ENCODE measurements at places on chromosomes 5 and 9.

GRCh38 chr5:160133071-160133917, 14.0 kb upstream of the PWWP2A start:
- no peak for DNase-seq

GRCh38 chr9:108759835-108760234, 96.0 kb downstream of the ACTL7B start:
- no peak for DNase-seq

- DNase-seq = no peak
Observed at GRCh38 chr9:96751815-96752214, 26.1 kb downstream of the ZNF510 start.

DNA sequence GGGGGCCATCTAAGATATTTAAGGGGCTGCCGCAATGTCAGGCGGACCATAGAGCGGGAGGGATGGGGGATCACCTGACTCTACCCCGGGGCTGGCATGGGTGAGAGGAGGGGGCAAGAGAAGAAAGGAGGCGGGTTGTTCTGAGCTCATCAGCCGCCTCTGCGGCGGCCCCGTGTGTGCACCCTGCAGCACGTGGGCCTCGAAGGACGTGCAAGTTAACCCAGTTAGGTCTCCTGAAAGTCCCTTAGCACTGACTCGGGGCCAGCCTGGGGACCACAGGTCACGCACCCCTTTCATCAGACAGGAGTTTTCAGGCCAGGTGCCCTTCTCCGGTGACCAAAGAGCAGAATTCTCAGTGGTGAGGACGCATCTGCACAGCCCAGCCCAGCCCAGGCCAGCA, 58.0 kb downstream of the UBE2QL1 start:
- no peak for DNase-seq

- DNase-seq = no peak
Observed at GRCh38 chr5:133863857-133864585, 104.4 kb downstream of the C5orf15 start.

DNA sequence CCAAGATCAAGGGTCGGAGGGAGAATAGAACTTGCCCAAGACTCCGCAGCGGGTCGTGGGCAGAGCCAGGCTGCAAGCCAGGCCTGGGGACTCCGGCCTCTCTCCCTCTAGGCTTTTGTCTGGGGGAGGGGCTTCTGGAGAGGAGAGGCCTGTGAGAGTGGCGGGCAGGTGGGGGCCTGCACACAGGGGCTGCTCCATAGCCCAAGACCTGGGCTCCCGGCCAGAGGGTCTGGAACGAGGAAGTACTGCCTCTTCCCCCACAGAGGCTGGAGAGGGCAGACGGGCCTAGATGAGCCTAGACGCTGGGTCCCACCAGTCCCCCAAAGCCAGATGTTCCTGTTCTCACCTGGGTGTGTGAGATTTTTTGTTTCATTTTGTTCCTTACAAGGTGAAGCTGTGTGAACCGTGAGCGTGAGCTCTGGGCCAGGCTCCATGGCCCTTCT, 5.2 kb upstream of the ST6GALNAC6 start:
- no peak for DNase-seq

DNA sequence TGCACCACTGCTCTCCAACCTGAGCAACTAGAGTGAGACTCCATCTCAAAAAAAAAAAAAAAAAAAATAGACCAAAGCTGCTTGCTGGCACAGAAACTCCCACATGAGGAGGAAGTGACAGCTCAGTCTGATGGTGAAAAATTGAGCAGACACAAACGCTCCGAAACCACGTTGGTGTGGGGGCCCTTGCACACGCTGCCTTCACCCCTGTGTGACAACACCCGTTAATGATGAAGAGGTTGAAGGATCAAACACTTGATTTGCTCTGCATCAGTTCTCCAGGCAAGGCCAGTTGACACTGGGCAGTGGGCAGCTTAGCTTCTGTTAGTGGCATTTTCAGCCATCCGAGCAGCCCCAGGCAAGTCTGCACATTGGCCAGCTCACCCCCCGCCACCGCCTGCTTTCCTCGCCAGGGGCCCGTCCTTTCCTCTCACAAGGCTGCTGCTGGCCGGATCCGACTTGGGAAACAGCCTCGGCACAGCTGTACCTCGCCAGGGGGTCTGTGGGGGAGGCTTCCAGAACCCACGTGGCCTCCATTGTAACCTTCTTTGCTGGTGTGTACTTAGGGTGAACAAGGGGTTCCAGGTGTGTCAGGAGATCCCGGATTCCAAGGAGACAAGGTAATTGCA, 79.8 kb downstream of the COL27A1 start:
- no peak for DNase-seq

DNA sequence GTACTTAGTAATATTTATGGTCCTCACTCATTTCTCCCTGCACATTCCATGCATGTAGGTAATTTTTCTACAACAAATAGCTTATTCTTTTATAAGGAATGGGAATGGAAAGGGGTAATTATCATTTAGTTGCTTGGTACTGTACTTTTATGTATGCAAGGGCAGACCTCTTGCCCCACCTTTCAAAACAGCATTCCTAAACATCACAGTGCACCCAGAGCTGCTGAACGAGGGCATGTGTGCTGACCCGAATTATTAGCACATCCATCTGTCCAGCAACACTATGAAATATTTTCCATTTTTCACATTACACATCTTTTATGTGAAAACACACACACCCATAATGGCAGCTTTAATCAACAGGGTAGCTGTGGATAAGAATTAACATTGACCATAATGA, 228.6 kb upstream of the ARRDC3 start:
- no peak for DNase-seq

GRCh38 chr5:169029037-169029436, 271.9 kb downstream of the SLIT3 start:
- DNase-seq = no peak

DNA sequence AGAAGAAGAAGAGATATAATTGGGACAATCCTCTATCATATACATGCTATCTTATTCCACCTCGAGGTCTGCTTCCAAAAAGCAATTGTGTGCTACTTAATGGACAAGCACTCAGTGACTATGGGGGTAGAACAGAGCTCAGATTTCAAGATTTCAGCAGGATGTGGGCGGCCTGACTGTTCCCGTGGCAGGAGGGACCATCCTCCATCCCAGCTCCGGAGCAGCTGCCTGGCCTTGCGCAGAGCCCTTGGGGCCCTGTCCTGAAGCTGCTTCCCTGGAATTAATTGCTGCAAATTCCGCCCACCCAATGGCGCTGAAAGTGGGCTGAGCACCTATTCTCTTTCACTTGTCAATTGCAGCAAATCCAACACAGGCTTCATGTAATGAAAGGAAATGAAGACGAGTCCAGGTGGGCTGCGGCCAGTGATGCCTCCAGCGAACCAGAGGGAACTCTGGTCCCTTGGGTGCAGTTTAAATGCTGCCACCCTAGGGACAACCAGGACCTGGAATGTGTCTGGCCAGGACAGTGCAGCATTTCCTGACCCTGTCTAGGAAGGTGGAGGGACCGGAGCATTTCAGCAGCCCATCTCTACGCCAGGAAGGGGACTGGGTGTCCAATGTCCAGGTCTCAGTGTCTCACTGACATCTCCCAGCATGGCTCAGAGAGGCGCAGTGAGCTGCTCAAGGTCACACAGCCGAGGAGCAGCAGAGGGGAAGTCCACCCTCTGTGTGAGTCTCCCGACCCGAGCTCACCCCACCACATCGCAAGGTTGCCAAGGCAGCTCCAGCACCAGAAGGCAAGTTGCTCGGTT, 50.5 kb upstream of the FCN1 start:
- no peak for DNase-seq

DNA sequence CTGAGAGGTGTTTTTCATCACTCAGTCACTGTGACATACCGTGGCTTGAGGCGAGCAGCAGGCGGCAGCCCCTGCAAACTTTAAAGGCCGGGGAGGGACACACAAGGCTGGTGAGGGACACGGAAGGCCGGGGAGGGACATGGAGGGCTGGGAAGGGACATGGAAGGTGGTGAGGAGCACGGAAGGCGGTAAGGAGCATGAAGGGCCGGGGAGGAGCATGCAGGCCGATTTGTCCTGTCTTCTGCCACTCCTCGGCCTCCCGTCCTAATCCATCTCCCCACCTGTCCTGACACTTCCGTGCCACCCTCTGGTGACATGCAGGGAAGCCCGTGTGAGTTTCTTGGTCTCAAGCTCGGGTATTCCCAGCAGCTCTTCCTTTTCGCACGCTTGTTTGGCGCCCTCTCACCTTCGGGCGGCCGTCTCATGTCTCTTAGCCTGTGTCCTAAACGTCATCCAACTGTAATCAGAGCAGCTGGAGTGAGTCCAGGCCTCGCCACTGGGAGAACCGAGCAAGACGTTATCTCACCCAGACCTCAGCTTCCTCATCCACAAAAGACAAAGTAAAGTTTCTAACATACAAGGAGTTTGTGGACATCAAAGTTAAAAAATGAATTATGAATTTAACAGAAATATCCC, 126.5 kb downstream of the MRPL36 start:
- DNase-seq = no peak

DNA sequence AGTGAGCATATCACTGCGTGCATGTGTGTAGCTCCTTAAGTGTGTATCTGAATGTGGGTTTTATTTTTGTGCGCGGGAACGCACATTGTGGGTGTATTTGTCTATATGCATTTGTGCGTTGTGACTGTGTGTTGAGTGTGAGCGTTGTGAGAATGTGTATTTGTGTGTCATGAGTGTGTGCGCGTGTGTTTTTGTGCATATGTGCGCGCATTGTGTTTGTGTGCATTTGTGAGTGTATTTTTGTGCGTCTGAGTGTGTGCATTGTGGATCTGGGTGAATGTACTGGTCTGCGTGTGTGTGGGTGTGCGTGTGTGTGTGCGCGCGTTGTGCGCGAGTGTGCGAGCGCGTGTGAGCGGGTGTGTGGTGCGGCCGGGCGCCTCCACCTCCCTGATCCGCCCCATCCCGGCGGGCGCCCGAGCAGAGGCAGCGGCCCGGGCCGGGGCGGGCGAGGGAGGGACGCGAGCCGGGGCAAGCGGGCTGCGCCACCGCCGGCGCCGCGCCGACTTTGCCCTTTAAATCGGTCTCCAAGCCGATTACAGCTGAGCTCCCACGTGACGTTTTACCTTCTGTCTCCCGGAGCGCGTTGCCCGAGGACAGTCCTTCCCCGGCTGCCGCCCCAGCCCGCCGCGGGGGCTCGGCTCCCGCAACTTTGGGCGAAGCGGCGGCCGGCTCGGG, at the start of gene RASGRF2:
Gene RASGRF2, plus strand, starts transcription at position 596 of the 675 bp plus-strand sequence. CDS start 376 bp downstream, outside the sequence.
- DNase-seq = no peak

- DNase-seq = no peak
Observed at GRCh38 chr9:128169925-128170324, 9.9 kb downstream of the BBLN start.

- no peak for DNase-seq
Observed at GRCh38 chr9:121650217-121651007, 1.0 kb upstream of the DAB2IP start.

DNA sequence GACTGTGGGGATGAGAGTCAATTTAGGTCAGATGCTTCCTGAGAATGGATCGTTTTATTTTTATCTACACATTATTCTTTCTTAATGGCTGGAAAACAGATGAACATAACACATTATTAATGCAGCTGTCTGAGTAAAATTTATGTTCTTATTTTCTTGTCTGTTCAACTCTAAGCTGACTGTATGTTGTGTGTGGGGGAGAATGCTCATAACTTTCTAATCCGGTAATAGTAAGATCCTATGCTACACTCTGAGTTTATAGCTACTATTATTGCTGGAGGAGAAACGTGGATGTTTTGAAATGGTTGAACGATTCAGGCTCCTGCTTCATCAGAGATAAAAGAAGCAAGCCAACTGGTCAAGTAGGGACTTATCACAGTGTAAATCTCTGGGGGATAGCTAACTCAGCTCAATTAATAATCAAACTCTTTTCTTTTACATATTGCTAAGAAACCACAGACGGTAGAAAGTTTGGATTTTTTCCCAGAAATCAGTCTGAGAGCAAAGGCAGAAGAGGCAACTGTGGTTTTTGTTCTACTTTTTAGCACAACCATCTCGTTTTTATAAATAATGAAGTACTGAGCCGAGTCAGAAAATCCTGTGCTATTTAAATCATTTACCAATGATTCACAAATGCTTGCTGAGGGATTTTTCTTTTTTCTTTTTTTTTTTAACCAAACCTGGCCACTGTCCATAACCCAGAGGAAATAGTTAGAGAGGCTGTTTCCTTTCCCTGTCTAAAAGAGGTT, 265.0 kb upstream of the FAM174A start:
- DNase-seq = no peak

DNA sequence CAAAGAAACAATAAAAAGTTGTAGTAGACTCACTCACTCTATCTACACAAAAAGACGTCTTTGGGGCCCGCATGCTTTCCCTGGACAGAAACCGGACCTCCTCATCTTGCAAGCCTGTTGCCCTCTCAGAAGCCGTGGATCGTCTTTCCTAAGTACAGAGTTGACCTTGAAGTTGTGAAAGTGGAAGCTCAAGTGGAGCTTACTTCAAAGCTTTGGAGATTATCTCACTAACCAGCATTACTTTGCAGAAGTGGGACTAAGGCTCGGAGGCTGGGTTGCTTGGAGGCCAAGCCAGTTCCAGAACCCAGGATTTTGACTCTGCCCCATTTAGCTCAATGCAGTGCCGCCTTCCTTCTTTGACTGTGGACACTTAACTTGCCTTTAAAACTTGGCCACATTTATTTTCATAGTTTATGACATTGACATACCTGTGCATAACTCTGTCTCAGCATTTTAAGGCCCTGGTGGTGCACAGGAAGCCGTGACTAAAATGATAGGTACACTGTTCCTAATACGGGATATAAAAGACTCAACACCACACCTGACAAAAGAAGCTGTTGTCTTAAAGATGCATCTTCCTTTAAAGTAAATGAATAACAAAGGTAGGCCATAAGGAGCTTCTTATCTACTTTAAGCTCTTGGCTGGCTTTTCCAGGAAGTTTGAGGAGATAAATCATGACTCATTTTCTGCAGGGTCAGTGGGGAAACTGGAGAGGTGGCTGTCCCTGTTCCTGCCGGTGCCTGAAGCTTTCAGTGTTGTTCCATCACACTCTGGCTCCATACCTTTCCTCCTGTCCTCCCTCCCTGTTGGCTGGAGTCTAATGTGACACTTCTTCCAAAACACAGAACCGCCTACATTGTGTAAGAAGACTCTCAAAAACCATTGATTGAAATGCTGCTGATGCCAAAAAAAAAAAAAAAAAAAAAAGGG, 10.7 kb downstream of the SLC25A25 start:
- no peak for DNase-seq

DNA sequence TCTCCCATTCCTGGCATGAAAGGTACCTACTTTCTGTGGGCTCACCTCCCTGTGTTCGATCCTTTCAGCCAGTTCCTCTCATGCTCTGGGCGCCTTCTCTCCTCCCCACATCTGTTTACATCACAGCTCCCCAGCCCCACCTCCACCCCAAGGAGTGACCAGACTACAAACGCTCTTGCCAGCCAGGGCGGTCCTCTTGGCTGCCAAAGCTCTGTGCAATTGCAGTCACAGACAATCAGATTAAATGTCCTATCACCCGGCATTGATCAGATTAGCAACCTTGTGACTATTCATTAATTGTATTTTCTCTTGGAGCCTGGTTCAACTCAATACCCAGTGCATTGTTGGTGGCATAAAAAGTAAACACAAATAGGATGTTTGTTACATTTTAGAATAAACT, 211.2 kb upstream of the TBCA start:
- DNase-seq = no peak

- DNase-seq = no peak
Observed at GRCh38 chr5:132480893-132481595, 9.5 kb downstream of the IRF1 start.

- no peak for DNase-seq
Observed at GRCh38 chr5:66342341-66342880, 198.3 kb downstream of the SREK1 start.
